ENCODE measurements at places on chromosomes 4 and X. TPM values are rescaled to one million over a fixed set of nuclear protein-coding genes. Genes with fewer than 3 reads are reported as not detected.

DNA sequence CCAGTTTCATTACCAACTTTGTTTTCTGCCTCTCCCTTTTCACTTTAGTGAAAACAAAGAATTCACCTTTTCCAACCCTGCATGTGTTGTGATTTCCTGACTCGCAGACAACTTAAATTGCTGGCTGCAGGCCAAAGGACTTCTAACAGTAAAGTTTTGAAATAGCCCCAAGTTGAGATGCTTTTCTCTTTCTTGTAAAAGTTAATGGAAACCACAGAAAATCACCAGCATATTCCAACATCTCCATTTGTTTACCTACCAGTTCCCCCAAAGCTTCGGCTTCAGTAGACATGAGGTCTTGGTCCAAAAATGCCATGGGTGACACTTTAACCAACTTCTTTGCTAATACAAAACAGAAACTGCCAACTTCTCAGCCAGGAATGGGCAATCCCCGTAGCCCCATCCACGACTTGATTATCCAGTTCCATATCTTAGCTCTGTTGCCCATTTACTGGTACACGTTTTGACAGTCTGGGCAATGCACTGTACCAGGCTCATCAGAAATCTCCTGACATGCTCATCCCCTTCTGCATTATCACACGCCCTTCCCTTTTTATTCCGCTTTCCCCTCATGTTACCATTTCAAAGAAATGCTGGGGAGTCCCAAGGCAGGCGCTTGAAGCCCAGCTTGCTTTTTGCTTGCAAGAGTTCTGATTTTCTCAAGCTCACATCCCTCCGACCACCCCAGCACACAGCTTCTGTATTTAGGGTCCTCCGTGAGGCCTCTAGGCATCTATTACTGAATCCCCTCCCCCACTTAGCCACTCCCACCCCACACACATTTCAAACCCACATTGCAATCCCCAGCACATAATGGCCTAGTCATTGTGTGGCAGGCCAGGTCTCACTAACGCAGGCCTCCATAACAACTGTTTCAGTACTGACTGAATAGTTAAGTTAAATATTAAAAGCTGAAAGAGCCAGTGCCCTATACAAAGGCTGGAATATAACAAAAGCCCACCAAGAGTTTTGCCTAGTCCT lies 137.9 kb upstream of the S100G start:
- no peak for DNase-seq

PAGE2 gene
- total RNA-seq, result not detected

DNA sequence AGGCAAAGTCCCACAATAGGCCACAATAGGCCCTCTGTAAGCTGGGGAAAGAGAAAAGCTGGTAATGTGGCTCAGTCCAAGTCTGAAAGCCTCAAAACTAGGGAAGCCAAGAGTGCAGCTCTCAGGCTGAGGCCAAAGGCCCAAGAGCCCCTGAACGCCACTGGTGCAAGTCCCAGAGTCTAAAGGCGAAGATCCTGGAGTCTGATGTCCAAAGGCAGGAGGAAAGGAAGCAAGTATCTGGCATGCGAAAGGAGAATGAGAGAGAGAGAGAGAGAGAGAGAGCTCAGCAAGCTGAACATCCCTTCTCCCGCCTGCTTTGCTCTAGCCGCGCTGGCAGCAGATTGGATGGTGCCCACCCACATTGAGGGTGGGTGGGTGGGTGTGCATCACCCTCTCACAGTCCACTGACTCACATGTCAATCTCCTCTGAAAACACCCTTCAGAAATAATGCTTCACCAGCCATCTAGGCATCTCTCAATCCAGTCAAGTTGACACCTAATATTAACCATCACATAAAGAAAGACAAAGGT lies 30.9 kb upstream of the ELF2 start:
- DNase-seq, result no peak

DNA sequence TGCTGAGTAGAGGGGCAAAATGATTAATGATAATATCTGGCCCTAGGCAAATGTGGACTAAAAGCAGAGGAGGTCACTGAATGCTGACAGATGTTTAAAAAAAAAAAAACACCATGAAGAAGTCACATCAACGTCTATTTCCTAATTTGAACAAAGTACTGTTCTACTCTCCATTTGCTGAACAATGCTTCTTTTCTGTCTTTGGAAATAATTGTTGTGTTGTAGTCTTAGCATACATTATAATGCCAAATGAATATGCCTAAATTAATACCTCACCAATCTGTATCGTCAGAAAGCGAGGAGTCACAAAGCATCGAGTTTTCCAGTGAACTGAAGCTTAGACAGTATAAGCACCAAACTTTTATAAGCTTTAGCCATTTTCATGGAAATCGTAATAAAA lies 140.9 kb upstream of the JADE1 start:
- no peak for DNase-seq

DNA sequence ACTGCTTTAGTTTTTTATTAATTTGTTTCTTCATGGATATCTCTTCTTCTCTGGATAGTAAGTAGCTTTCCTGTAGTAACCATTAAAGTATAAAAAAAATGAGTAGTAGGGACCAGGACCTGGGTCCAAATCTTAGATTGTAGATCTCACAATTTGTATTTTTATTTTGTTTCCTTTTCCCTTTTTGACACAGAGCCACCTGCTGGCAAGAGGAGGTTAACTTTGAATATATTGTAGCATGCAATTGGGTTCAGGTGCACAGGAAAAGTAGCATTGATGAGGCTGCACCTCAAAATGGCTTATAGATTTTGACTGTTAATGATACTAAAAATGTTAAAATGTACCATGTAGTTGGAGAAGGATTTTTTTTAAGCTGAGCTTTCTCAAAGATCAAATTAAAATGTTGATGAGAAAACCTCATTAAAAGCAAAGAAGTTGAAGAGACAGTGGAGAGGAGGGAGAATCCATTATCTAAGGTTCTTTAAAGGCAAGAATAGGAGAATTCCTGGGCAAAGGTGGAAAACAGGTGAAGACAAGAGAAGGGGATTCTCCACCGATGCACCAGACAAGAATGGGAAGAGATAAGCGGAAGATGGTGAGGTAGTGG lies 48.3 kb upstream of the HPGDS start:
- no peak for DNase-seq

DNA sequence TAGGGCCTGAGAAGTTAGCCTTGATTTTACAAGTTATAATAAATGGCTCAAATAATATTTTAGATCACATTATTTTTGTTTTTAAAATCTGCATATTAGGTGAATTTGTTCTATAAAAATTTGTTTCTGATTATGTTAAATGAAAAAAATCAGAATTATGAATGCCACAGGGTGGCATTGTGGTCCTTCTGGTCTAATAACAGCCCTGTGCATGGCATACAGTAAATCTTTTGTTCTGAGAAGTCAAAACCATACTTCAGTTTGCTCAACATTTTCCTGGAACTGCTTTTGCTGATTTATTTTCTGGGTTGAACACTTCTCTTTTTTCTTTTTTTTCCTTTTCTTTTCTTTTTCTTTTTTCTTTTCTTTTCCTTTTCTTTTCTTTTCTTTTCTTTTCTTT lies 101.0 kb upstream of the UBQLN2 start:
- DNase-seq, result no peak

MCUB gene
- 5.1 TPM for total RNA-seq

GRCh38 chrX:39377773-39378172 lies 576.5 kb downstream of the MID1IP1 start:
- DNase-seq, result no peak

FGFBP2 gene
- 2.7 TPM for total RNA-seq

Data from Right ventricle myocardium inferior (tissue), 1 donor.